NCI-H524 (cell line): ENCODE measurements at places on chromosomes 6 and 20.

DNA sequence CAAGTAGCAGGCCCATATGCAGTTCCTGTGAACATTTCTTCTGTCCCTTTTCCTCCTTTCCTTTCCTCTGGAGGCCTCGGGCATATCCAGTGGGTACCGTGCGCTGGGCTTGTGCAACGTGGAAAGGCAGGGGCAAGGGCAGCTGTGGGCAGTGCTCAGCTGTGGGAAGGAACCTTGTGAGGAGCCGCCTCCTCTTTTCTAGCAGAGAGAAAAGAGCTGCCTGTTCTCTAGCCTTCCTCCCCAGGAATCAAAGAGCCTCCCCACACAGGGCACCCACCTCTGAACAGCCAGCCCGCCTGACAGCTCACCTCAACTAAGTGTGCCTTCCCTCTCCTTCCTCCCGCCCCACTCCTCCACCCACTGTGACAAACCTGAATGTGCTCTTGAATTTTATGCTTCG is 143.3 kb upstream of the HDDC2 start:
- no peak for DNase-seq

- peak; percentile 17 for DNase-seq
These were observed 32.5 kb downstream of the HLA-DPB1 start for GRCh38 chr6:33108307-33108706.

GRCh38 chr6:16921399-16922110 is 160.3 kb upstream of the ATXN1 start:
- no peak for DNase-seq

- no peak for DNase-seq
These were observed 917 bp downstream of the C6orf120 start for GRCh38 chr6:169702840-169703246.

DNA sequence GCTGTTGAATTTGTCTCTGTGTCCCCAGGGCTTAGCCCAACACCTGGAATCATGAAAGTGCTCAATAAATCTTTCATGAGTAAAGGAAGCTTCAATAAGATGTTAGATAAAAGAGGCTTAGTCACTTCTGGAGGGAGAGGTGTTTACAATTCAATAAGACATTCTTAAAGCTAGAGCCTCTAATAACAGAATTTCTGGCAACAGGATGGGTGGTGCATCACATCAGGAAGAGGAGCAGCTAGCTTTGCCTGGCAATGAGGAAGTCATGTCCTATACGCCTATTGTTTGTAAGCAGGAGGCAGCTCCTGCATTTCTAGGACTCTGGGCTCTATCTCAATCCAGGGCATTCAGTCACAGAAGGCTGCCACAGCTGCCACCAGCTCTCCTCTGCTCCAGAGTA is 638.5 kb downstream of the EPM2A start:
- no peak for DNase-seq

- no peak for DNase-seq
These were observed 669.4 kb downstream of the TFAP2A start for GRCh38 chr6:9745476-9745875.

DNA sequence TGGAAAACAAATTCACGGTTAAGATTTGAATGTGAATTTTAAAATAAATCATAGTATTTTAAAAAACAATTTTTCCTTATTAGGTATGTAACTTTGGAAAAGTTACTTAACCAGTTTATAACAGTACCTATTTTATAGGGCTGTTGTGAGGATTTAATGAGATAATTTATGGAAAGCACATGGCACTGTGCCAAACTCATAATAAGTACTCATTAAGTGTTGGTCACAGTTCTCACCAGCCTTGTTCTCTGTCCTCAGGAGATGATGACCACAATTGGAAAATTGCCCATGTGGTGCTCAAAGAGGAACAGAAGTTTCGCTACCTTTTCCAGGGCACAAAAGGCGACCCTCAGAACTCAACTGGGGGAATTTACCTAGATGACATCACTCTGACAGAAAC is 39.6 kb downstream of the MEP1A start:
- DNase-seq: no peak

DNA sequence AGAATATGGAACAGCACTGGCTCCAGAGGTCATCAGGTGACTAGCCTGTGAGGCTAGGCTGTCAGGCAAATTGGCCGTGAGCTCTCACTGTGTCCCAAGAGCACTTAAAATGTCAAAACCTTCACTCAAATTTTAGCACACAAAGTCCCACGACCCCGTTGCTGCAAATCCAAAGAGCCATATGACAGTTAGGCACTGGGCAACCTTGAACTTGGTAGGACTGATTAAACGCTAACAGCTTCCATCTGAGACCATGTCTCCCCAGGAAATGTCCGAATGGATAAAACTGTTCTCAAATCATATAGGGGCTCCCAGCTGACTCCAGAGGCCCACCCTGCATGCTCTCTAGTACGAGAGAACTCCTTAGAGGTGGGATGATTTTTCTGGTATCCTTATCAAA is 196.6 kb downstream of the PHACTR1 start:
- no peak for DNase-seq

DNA sequence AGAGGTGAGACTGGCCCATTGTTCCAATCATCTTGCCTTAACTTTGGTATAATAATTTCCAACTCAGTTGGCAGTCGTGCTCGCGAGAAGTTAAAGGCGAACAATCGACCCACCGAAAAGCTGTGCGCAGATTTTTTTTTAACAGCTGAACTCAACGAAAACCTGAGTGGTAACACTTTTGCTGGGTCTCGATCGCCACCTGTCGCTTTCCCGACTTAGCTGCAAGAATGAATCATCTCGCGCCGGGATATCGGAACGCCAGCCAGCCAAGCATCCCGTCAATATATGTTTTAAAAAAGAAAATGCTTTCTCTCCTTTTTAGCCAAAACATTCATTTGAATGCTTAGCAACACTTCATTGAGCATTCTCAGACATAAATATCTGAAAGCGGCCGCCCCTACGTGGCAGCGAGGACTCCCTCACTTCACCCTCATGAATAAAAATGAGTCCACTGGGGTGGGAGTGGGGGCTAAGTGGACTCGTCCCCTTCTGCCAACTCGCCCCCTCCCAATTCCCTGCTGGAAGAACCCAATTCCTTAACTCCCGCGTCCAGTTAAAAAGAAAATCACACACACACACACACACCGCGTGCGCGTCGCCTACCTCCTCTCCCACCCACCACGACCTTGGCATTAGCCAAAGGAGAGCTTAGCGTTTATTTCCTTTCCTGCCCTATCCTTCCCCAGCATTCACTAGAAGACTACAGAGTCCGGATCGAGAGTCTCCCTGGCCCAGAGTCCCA is 1.5 kb downstream of the COL12A1 start:
- DNase-seq: peak; percentile 61

DNA sequence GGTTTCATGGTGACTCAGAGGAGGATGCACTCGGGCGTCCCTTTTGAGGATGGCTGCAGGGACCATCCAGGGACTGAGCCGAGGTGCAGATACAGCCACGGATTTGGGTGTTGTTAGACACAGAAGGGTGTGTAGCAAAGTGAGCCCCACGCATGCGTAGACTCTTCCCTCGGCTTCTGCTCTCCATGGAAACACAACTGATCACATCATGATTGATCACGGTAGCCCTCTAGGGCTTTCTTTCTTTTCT is 606 bp upstream of the ULBP1 start:
- DNase-seq: peak; percentile 71

- no peak for DNase-seq
These were observed 41.7 kb downstream of the ALDH5A1 start for GRCh38 chr6:24536466-24536865.

DNA sequence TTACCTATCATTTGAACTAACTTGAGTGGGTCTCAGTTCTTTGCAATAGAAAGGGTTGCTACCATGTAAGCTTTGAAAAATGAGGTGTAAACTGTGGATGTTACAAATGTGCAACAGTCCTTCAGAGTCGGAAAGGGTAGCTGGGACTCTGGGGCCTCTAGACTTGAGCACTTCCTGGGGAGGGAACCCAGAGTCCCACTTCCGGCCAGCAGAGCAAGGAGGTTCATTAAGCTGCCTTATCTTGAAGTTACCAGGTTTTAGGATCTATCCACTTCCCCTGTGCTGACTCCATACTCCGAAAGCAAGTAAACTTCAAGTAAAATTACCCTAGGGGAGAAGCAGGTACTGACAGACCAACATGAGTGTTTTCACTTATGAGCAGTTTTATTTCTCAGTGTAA is 9.4 kb downstream of the TRIM10 start:
- no peak for DNase-seq

DNA sequence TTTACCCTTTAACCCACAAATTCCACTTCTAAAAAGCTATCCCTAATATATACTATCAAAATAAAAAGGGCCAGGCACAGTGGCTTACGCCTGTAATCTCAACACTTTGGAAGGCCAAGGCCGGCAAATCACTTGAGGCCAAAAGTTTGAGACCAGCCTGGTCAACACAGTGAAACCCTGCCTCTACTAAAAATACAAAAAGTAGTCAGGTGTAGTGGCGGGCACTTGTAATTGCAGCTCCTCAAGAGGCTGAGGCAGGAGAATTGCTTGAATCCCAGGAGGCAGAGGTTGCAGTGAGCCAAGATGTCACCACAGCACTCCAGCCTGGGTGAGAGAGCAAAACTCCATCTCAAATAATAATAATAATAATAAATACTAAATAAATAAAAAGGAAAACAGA is 82.5 kb downstream of the TRIM27 start:
- no peak for DNase-seq

- DNase-seq: no peak
These were observed 203.8 kb upstream of the LRFN2 start for GRCh38 chr6:40791004-40791403.

GRCh38 chr6:141685416-141685815 is 447.3 kb upstream of the GJE1 start:
- no peak for DNase-seq

DNA sequence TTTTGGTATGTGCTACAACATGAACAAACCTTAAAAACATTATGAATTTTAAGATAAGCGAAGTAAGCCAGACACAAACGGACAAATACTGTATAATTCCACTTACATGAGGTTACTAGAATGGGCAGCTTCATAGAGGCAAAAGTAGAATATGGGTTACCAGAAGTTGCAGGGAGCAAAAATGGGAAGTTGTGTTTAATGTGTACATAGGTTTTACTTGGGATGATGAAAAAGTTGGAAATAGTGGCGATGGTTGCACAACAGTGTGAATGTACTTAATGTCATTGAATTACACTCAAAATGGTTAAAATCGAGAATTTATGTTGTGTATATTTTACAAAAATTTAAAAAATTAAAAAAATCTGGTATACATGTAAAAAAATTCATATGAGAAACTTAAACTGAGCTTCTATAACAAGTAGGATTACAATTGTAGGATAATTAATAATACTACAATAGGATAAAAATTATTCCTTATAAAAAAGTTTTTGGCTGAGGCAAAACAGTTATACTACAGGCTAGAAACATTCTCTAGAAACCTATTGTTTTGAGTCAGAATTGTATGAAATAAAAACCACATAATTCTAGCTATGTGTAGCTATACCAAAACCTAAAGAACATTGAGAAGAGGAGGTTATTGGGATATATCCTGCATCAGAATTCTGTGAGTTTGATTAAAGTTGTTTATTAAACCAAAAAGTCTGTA is 24.8 kb upstream of the DYNLRB1 start:
- no peak for DNase-seq

DNA sequence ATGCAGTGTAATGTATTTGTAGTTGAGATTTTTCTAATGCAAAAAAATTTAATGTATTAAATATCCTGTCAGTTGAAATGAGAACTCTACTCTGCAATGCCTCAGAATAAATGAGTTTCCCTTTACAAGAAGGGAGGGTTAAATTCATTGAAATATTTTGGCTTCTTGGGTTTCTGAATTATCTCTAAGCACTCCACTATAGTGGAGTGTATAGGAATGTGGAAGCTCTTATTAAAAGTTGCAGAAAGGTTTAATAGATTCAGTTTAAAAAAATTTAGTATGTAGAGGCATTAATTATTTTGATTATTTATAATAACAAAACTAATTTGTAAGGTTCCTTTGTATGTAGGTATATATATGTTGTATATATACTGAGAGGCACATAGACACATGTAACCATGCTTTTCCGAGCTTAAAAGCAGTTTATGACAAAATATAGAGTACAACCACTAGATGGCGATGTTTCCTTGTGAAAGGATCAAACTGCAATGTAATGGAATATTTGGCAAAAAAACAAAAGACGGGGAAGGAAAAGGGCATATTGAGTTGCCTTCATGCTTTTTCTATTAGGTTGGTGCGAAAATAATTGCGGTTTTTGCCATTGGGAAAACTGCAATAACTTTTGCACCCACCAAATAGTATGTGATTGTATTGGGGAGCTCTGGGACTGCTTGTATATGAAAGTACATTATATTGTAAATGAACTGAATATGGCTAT is 144.2 kb downstream of the MYO6 start:
- peak; percentile 30 for DNase-seq

GRCh38 chr6:35049900-35050756 is 91.0 kb downstream of the TCP11 start:
- DNase-seq: peak; percentile 78

DNA sequence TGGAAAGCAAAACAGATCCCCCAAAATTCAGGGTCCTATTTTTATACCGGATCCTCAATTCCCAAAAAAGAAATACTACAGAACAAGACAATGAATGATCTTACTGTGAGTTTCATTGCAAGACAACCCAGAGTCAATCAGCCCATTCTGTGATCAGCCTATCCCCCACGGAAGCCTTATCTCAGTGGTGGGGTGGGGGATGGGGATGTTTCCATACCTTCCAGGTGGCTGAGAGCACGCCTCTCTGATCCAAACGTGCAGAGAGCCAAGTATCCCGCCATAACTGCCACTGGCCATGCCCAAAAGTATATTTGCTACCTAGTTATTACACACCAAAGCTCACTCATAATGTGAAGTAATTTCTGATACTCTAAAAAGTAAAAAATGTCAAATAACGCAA is 15.1 kb downstream of the WFDC2 start:
- DNase-seq: no peak

DNA sequence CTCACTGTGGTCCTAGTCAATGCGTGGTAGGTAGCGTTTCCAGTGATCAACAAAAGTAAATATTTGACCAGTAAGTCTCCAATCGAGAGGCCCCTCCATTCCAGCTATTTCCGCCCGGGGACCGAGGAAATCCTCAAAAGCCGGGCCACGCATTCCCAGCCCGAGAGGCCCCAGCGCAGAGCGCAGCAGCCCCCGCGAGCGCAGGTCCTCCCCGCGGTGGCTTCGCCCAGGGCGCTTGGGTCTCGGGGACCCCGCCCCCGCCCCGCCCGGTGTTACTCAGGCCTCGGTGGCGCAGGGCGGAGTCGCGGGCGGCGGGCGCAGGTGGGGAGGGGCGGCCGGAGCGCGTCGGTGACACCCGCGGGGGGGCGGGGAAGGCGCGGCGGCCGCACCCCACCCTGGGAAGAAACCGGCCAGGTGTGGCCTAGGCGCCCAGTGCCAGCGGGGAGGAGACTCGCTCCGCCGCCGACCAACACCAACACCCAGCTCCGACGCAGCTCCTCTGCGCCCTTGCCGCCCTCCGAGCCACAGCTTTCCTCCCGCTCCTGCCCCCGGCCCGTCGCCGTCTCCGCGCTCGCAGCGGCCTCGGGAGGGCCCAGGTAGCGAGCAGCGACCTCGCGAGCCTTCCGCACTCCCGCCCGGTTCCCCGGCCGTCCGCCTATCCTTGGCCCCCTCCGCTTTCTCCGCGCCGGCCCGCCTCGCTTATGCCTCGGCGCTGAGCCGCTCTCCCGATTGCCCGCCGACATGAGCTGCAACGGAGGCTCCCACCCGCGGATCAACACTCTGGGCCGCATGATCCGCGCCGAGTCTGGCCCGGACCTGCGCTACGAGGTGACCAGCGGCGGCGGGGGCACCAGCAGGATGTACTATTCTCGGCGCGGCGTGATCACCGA is at the start of gene DSP:
TSS of gene DSP (plus strand) at position 497 of the 890 bp plus-strand sequence. CDS start at position 742, 245 bp downstream.
- DNase-seq: no peak
